ENCODE measurements at places on chromosomes 1 and 21.
A peak's percentile ranks its signal among the peaks of the same experiment; 100 is the strongest.

GRCh38 chr1:47059376-47059775 is 7.7 kb upstream of the CYP4Z1 start:
- no peak for DNase-seq

DNA sequence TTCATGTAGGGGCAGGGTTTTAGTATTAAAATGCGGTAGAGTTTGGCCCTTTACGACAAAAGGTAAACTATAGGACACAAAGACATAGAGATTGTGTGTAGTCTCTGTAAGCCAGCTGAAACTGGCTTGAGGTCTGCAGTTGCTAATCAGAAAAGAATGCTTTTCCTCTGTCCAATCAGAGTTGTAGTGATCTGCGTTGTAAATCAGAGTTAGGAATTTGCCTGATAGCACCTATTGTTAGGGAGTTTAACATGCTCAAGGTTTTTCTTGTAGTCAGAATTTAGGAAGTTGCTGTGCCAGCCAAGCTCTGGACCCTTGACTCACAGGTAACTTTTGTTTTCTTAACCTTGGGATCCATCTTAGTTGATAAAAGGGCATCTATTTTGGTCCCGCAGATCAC is 61.2 kb upstream of the VTCN1 start:
- no peak for DNase-seq

DNA sequence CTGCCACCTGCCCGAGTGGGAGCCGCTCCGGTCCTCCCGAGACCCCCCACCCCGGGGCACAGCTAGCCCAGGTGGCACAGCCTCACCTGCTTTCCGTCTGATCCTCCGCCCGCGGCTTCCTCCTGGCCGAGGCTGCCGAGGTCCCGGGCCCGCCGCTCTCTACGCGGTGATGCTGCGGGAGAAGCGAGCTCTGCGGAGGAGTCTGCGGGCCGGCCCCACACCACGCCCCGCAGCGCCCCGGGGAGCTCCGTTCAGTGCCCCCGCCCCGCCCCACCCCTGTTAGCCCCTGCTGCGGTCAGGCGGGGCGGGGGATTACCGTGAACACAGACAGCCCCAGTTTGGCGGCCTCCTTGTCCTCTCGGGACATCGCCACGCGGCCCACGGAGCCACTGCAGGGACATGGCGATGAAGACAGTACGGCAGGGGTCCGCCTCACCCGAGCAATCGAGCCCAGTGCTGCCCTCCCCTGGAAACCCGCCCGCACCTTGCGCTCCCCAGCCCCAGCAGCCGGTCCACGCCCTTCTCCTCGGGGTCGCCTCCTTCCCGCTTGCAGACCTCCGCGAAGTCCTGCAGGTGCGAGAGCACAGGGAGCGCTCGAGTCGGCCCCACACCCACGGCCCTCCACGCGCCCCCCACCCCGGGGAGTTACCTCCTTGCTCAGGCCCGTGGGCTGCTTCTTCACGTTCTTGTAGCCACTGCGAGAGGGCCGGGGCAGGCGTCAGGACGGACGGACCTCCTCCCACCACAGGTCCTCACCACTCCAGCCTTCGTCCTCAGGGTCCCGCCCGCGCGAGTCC is 933 bp downstream of the C1orf35 start:
- DNase-seq, result no peak

DNA sequence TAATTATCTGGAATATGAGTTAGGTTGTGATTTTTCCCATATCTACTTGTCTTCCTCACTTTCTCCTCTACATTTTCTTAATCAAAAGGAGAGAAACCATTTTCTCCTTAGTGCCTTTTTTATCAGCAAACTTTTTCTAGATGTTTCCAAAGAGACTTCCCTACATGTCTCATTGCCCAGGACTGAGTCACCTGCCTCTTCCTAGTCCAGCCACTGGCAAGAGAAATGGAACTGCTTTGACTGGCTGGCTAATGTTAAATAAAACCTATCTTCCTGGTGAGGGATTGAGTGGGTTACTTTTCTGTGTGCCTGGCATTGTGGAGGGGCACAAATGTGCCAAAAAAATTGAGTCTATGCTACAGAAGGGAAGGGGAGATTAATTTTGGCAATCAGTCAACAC is 52.1 kb upstream of the CD5L start:
- no peak for DNase-seq

DNA sequence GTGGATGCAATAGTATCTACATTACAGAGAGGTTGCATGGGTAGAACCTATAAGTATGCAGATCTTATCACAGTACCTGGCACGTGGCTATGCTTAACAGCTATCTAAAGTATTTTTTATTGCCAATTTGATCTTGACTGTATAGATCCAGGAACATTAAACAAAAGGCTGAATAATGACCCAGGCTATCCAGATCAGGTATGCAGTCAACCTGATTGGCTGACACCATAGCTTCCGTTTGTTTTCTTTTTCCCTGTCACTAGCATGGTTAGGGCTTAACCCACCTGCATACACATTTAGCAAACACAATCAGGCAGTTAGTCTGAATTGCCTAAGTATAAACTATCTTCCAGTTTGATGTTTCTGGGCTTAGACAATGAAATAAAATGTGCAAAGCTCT is 264.9 kb upstream of the PLXNA2 start:
- DNase-seq, result no peak

DNA sequence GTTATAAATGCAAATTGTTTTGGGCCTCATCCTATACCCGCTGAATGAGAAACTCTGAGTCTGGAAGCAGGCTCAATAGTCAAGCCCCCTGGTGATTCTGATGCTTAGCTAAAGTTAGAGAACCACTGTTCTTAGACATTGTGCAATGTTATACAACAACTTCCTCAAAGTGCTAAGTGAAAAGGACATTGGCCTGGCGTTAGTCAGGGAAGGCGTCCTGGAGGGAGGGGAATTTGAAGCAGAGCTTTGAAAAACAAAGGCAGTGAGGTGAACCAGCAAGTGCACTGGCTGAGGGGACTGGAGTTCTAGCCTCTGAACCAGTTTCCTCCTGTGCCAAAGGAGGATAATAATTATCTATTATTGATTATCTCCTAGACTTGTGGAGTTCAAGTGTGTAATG is 5.1 kb downstream of the CD1D start:
- DNase-seq, result no peak

GRCh38 chr1:21289700-21290545 is at the start of gene ECE1:
Gene ECE1 (minus strand): TSS chr1:21290463. CDS start chr1:21290414, 49 bp downstream.
- DNase-seq, result peak; percentile 41

DNA sequence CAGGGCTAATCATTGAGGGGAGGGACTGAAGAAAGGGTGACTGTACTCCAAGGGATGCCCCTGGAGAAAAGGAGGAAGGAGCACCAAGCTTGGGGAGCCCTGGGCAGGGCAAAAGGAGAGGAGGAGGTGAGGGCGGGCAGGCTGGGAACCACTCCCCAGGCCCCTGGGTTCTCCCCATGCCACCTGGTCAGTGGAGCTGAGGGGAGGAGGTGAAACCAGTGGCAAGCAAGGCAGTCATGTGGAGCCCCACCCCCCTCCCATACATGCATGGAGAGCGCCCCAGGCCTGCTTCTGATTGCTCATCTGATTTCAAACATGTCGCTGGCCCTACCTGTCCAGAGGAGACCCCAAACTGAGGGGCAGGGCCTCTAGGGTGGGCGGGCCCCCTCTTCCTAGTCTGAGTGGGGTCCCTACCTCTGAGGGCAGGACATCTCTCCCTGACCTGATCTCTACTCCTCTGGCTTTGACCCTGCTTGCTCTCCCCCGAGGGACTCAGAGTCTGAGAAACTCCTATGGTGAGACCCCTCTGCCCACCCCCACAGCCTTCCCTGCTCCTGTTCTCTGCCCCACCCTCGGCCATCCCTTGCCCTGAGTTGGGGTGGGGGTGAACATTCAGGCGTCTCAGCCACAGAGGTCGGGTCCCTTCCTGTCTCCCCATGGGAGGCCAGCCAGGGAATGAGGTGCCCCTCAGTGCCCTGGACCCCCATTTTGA is 18.6 kb downstream of the INSRR start:
- DNase-seq, result no peak

GRCh38 chr1:99763956-99764355 is 2.5 kb downstream of the FRRS1 start:
- no peak for DNase-seq

DNA sequence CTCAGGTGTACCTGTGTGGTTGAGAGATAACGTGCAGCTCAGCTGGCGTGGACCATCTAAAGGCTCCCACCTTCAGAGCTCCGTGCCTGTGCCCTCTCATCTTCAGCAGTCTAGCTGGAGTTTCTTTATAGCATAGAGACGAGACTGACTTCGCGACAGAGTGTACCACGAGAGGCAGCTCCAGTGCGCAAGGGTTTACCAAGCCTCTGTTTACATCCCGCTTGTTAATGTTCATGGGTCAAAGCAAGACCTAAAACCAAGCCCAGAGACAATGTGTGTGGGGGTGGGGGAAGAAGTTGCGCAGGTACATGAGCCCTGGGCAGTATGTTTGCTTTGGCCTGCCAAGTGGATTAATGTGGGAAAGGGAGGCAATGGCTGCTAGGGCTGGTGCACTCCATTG is 15.6 kb downstream of the RHOU start:
- no peak for DNase-seq

GRCh38 chr1:69272684-69273083 is 295.0 kb upstream of the LRRC7 start:
- no peak for DNase-seq

Measured in DMS79 treated with DMSO at 0.1 percent for 48 hours (cell line).